Chondrocyte (in vitro differentiated cells): ENCODE measurements at places on chromosomes 12 and 14.

DNA sequence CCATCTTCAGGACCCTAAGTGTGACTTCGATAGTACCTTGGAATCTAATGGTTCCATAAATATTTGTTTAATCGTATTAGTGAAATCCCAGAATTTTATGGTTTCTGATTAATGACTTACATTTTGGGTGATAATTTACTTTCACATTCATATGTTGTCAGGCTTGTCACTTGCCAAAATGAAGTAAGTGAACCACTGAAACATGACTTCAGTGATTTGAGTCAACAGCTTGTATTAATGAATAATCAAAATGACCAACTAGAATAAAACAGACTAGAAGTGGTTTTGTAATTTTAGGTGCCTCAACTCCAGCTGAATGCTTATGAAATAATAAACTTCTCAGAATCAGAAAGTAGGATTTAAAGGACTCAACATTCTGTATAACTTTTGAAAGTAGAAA lies 517.1 kb downstream of the PRKD1 start:
- no peak for DNase-seq

- no peak for DNase-seq
Observed at GRCh38 chr14:103442288-103442687, 57.1 kb downstream of the MARK3 start.

DNA sequence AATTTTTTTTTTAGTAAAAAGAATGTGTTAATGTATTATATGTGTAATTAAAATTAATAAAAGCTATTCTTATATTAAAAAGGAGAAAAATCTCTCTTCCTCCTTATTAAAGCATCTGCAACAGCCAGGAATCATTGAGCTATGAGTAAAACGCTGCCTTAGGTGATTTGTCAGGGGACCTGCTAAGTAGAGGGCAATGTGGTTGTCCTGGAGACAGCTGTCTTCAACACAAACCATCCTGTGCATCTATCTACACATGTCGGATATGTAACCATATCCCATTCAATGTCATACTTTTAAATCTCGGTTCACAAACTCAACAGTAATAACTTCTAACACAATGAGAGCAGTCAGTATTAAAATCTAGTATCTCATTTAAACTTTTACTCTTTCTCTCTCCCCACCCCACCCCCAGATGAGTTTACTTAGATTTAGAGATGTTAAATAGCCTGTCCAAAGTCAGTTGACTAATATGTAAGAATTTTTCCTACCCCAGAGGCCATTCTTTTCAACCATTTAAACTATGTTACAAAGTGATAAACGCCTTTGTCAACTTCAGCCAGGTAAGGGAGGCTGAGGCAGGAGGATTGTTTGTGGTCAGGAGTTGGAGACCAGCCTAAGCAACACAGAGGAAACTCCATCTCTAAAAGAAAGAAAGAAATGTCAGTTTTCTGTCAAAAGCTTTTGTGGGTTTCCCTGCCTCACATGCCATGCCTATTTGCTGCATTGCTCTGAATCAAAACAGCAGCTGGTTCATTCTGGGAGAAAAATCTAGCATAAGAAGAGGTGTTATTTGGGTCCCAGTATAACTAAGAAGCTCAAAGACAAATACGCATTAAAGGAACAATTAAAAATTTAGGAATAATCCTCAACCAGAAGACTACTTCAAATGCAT lies 413.7 kb upstream of the CCDC196 start:
- DNase-seq, result no peak

DNA sequence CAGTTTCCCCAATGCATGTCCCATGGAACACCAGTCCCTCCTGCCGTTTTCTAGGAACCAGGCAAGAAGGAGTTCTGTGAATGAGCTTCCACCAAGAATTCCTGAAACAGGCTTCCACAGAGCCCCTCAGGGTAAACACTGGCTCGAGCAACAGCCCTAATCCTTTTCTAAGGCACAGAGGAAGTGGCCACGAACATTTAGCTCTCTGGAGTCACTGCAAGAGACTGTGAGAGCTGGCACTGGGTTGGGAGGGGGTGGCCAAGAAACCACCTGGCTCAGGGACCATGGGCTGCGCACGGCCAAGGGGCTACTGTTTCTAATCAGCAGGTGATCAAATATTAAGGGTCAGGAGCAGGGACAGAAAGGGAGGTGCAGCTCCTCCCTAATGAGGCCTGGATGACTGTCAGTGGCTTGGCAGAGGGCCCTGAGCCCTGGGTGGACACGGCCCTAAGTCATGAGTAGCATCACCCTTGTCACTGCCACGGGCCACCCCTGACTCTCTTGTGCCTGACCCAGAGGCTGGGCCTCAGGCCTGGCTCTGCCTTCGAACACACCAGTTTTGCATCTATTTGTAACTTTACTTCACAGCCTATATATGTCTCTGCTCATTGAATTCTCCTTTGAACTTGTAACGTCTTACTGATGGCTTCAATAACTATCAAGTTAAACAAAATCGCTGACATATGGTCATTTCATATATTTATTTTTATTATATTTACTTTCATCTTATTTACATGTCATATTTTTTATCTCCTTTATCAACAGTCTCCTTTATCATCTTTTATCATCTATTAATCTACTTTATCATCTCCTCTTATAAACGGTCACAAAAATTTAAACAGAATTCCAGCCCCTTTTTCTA lies 154.0 kb downstream of the DICER1 start:
- DNase-seq, result no peak

DNA sequence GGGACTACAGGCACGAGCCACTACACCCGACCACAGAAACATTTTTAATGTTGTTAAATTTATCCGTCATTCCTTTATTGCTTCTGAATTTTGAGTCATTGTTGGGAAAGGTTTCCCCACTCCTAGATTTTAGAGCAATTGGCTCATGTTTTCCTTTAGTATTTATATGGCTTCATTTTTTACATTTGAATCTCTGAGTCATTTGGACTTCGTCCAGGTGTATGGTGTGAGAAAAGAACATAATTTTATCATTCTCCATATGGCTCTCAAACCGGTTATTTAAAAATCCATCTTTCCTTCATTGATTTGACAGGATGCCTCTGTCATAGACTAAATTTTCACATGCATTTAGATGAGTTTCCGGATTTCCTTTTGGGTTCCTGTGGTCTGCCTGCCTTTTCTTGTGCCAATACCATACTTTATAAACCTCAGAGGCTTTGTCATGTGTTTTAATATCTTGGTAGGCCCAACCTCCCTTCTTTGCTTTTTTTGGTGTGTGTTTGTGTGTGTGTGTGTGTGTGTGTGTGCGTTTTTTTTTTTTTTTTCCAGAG lies 30.9 kb downstream of the LRTM2 start:
- DNase-seq, result no peak

GRCh38 chr12:32536000-32536345 lies 136.6 kb downstream of the FGD4 start:
- DNase-seq, result no peak

GRCh38 chr12:26701604-26702215 lies 131.3 kb downstream of the ITPR2 start:
- DNase-seq, result no peak

DNA sequence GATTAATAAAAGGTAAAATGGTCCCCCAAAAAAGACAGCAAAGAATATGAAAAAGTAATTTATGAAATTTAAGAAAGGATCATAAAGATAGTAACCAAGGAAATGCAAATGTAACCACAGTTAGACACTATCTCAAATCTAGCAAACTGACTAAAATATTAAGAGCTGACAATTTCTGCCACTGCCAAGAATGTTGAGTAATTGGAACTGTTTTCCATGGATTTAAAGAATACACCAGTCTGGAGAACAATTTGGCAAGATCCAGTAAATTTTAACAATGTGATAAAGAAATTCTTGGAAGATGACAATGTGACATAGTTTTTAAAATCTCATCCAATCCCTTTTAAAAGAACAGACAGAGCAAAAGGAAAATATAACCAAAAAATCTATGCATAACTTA lies 798.0 kb upstream of the MGAT4C start:
- DNase-seq, result no peak

GRCh38 chr14:55628426-55628825 lies 48.4 kb downstream of the KTN1 start:
- no peak for DNase-seq
